ENCODE measurements at places on chromosomes 1 and 21.
A peak's percentile ranks its signal among the peaks of the same experiment; 100 is the strongest.

DNA sequence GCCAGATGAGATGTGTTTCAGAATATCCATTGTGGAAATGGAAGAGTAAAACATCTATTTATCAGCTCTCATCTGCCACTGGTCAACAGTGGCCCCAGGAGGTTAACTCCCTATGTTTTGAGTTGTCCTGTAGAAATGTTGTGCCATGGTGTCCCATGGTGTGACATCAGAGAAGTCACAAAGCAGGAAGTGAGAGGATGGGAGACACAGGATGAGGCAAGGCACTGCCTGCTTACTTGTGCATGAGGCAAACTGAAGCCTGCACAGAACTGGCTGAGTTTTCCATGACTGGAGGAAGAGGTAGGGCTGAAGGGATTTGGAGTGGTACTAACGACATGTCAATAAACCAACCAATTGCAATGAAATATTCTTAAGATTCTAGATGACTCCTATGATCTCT, 131.5 kb upstream of the ZNF644 start:
- peaks cover 2% of the 10 kb centered on the region for H3K27me3 ChIP-seq
- H3K4me3 ChIP-seq, result no peak overlapping the region
- no peaks in the 10 kb centered on the region for H3K4me1 ChIP-seq
- H3K36me3 ChIP-seq, result no peaks in the 10 kb centered on the region
- no peak for DNase-seq

- peak overlapping the region; percentile 24 for H3K27ac ChIP-seq
- H3K27me3 ChIP-seq, result peaks cover 84% of the 10 kb centered on the region
- H3K36me3 ChIP-seq, result peaks cover 1% of the 10 kb centered on the region
- H3K4me1 ChIP-seq, result peaks cover 17% of the 10 kb centered on the region
- DNase-seq, result no peak
- no peak overlapping the region for H3K4me3 ChIP-seq
Measured at GRCh38 chr1:180235502-180236239, 5.6 kb downstream of the LHX4 start.

GRCh38 chr1:228314658-228315483, 91.8 kb downstream of the TRIM11 start:
- H3K27me3 ChIP-seq, result no peaks in the 10 kb centered on the region
- no peak overlapping the region for H3K27ac ChIP-seq
- H3K36me3 ChIP-seq, result no peaks in the 10 kb centered on the region
- H3K4me3 ChIP-seq, result no peak overlapping the region
- no peak for DNase-seq
- H3K4me1 ChIP-seq, result no peaks in the 10 kb centered on the region

GRCh38 chr1:90370686-90371447, 346.2 kb downstream of the BARHL2 start:
- H3K27ac ChIP-seq, result no peak overlapping the region
- no peaks in the 10 kb centered on the region for H3K4me1 ChIP-seq
- H3K27me3 ChIP-seq, result peaks cover 4% of the 10 kb centered on the region
- no peak for DNase-seq
- H3K36me3 ChIP-seq, result no peaks in the 10 kb centered on the region

- no peak for DNase-seq
- no peaks in the 10 kb centered on the region for H3K36me3 ChIP-seq
- H3K4me1 ChIP-seq, result peaks cover 17% of the 10 kb centered on the region
- H3K27ac ChIP-seq, result no peak overlapping the region
- peaks cover 2% of the 10 kb centered on the region for H3K27me3 ChIP-seq
Measured at GRCh38 chr1:183223467-183223866, 37.4 kb downstream of the LAMC2 start.

- H3K27ac ChIP-seq, result no peak overlapping the region
- DNase-seq, result no peak
- peaks cover 12% of the 10 kb centered on the region for H3K36me3 ChIP-seq
- H3K4me1 ChIP-seq, result no peaks in the 10 kb centered on the region
- H3K4me3 ChIP-seq, result no peak overlapping the region
- H3K27me3 ChIP-seq, result peaks cover 21% of the 10 kb centered on the region
Measured at GRCh38 chr1:231519166-231519565, 9.3 kb upstream of the TSNAX start.

DNA sequence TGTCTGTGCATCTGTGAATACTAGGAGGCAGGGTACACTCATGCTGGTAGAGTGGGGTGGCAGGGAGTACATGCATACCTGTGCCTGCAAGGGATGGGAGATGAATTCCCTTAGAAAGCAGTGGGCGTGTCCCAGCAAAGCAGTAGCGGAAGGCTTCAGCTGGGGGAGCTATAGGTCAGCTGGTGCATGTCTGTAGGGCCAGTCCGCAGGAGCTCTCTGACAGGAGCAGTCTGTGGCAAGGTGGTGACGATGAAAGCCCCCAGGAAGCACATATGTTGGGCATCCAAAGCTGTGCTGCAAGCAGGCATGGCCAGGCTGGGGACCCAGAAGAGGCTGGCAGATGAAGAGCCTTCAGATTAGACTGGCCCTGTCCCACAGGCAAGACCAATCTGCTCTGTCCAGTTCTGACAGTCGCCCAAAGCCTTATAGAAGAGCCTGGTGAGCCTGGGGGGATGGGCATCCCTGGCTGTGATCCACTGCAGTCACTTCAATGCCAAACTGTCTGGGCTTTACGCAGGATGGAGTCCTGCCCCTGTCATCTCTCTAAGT, 1.8 kb upstream of the OR2M4 start:
- no peak overlapping the region for H3K27ac ChIP-seq
- DNase-seq, result no peak
- no peaks in the 10 kb centered on the region for H3K27me3 ChIP-seq

GRCh38 chr1:228340686-228341449, 65.8 kb downstream of the TRIM11 start:
- H3K4me1 ChIP-seq, result no peaks in the 10 kb centered on the region
- no peaks in the 10 kb centered on the region for H3K27me3 ChIP-seq
- H3K4me3 ChIP-seq, result no peak overlapping the region
- H3K36me3 ChIP-seq, result no peaks in the 10 kb centered on the region
- no peak overlapping the region for H3K27ac ChIP-seq
- no peak for DNase-seq

- DNase-seq, result no peak
- H3K36me3 ChIP-seq, result no peaks in the 10 kb centered on the region
- H3K4me3 ChIP-seq, result no peak overlapping the region
- H3K4me1 ChIP-seq, result no peaks in the 10 kb centered on the region
- H3K27me3 ChIP-seq, result no peaks in the 10 kb centered on the region
Measured at GRCh38 chr1:2916706-2917105, 104.6 kb upstream of the ACTRT2 start.

GRCh38 chr1:159946242-159947187, 1.1 kb upstream of the IGSF9 start:
- H3K4me3 ChIP-seq, result peak overlapping the region; percentile 11
- peaks cover 5% of the 10 kb centered on the region for H3K4me1 ChIP-seq
- H3K27me3 ChIP-seq, result peaks cover 61% of the 10 kb centered on the region
- no peak for DNase-seq
- H3K36me3 ChIP-seq, result no peaks in the 10 kb centered on the region

DNA sequence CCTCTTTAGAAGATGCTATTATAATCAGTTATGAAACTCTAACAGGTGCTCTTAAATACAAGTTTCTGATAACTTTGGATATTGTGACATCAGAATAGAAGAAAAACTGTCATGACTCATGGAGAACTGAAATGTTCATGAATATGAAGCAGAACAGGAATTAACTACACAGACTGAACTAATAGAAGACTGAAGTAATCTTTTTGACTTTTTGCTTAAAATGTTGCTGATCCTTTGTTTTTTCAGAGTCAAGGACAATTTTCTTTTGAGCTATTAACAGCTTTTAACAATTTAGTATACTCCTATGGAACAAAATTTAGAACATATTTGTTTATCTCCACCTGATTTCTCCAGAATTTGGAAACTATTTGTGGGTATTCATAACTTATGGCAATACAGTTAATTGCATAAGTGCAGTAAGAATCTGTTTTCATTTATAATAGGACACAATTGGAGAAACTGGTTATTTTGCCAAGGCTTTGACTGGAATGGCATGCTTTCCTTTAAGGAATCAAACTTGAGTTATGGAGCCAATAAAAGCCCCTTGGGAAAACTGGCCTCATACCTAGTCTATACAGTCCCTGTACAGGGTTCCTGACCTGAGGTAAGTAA, 18.7 kb upstream of the PLA2G5 start:
- no peak overlapping the region for H3K4me3 ChIP-seq
- no peaks in the 10 kb centered on the region for H3K36me3 ChIP-seq
- H3K4me1 ChIP-seq, result no peaks in the 10 kb centered on the region
- no peak for DNase-seq
- H3K27me3 ChIP-seq, result peaks cover 13% of the 10 kb centered on the region

GRCh38 chr1:9780554-9781110, 43.1 kb downstream of the CLSTN1 start:
- no peak overlapping the region for H3K27ac ChIP-seq
- DNase-seq, result no peak
- H3K27me3 ChIP-seq, result no peaks in the 10 kb centered on the region

GRCh38 chr1:224482619-224483018, 48.0 kb upstream of the WDR26 start:
- H3K27me3 ChIP-seq, result peaks cover 4% of the 10 kb centered on the region
- H3K4me1 ChIP-seq, result peaks cover 5% of the 10 kb centered on the region
- no peak for DNase-seq
- no peak overlapping the region for H3K4me3 ChIP-seq
- H3K27ac ChIP-seq, result no peak overlapping the region

- H3K27ac ChIP-seq, result no peak overlapping the region
- H3K4me3 ChIP-seq, result no peak overlapping the region
- no peaks in the 10 kb centered on the region for H3K36me3 ChIP-seq
- no peak for DNase-seq
- no peaks in the 10 kb centered on the region for H3K4me1 ChIP-seq
- H3K27me3 ChIP-seq, result peaks cover 8% of the 10 kb centered on the region
Measured at GRCh38 chr1:201636510-201636971, 97.6 kb downstream of the NAV1 start.

- H3K27ac ChIP-seq, result no peak overlapping the region
- H3K4me3 ChIP-seq, result no peak overlapping the region
- H3K36me3 ChIP-seq, result no peaks in the 10 kb centered on the region
Measured at GRCh38 chr1:205667909-205668643, 12.2 kb downstream of the SLC45A3 start.

DNA sequence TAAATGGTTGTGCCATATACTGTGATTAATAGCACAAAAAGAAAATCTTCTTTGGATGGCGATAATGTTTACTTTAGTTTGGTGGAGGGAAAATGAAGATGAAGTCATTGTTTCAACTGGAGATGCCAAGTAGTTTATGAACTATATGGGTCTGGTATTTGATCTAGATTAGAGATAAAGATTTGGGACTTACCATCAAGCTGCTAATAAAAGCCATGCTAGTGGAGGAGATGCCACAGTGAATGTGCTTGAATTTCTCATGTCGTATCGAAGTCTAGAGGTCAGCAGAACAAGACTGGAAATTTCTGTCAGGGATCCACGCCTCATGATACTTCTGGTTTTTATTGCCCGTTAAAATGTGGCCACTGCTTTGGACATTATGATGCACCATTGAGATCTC, 742.0 kb downstream of the NCAM2 start:
- no peaks in the 10 kb centered on the region for H3K36me3 ChIP-seq
- DNase-seq, result no peak
- no peaks in the 10 kb centered on the region for H3K27me3 ChIP-seq
- no peaks in the 10 kb centered on the region for H3K4me1 ChIP-seq
- no peak overlapping the region for H3K27ac ChIP-seq

- H3K4me1 ChIP-seq, result peaks cover 80% of the 10 kb centered on the region
- peak overlapping the region; percentile 99 for H3K4me3 ChIP-seq
- no peaks in the 10 kb centered on the region for H3K27me3 ChIP-seq
- no peak for DNase-seq
Measured at GRCh38 chr21:44918107-44918470, 2.6 kb downstream of the ITGB2 start.

- no peak overlapping the region for H3K27ac ChIP-seq
- H3K4me3 ChIP-seq, result no peak overlapping the region
- peaks cover 5% of the 10 kb centered on the region for H3K36me3 ChIP-seq
- no peak for DNase-seq
- H3K27me3 ChIP-seq, result no peaks in the 10 kb centered on the region
Measured at GRCh38 chr1:153799016-153799415, 23.8 kb downstream of the SLC27A3 start.

GRCh38 chr21:28387220-28387619, 605.5 kb downstream of the LTN1 start:
- no peaks in the 10 kb centered on the region for H3K36me3 ChIP-seq
- no peak for DNase-seq
- H3K27ac ChIP-seq, result no peak overlapping the region
- no peak overlapping the region for H3K4me3 ChIP-seq
- H3K4me1 ChIP-seq, result no peaks in the 10 kb centered on the region
- peaks cover 2% of the 10 kb centered on the region for H3K27me3 ChIP-seq

GRCh38 chr1:243482141-243483022, 226.5 kb downstream of the SDCCAG8 start:
- peak overlapping the region; percentile 65 for H3K4me3 ChIP-seq
- no peaks in the 10 kb centered on the region for H3K36me3 ChIP-seq
- peaks cover 7% of the 10 kb centered on the region for H3K27me3 ChIP-seq
- H3K4me1 ChIP-seq, result peaks cover 22% of the 10 kb centered on the region

GRCh38 chr1:11746092-11746491, 10.2 kb downstream of the AGTRAP start:
- H3K27me3 ChIP-seq, result no peaks in the 10 kb centered on the region
- peaks cover 35% of the 10 kb centered on the region for H3K4me1 ChIP-seq
- no peak overlapping the region for H3K4me3 ChIP-seq
- H3K36me3 ChIP-seq, result peaks cover 17% of the 10 kb centered on the region
- no peak overlapping the region for H3K27ac ChIP-seq
- no peak for DNase-seq

- H3K36me3 ChIP-seq, result no peaks in the 10 kb centered on the region
- no peak overlapping the region for H3K27ac ChIP-seq
- DNase-seq, result no peak
- H3K4me1 ChIP-seq, result no peaks in the 10 kb centered on the region
Measured at GRCh38 chr1:38724160-38725131, 135.1 kb downstream of the RRAGC start.

DNA sequence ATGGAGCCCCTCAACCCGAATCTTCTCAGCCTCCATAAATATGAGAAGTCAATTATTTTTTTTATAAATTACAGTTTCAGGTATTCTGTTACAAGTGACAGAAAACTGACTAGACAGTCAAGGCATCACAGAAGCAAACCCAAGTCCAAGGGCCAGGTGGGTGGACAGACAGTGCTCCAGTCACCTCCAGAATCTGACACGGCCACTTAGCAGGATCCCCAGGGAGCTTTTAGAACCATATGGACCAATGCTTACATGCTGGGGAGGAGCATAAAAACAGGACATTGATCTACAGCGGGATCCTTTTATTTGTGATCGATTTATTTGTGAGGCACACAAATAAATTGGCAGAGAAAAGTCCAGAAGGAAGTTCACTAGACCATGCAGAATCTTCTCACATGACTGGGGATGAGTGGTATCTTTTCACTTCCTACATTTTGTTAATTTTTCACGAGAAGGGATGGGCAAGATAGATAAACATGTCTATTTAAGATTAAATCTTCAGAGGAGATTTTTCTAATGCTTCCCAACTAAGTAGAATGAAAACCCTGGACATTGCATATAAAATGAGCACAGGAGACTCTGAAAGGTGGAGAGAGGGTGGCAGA, 15.0 kb downstream of the ZNF496 start:
- DNase-seq, result no peak
- H3K27ac ChIP-seq, result no peak overlapping the region
- H3K36me3 ChIP-seq, result peaks cover 4% of the 10 kb centered on the region
- H3K27me3 ChIP-seq, result no peaks in the 10 kb centered on the region

GRCh38 chr21:18499761-18500376, 96.3 kb upstream of the TMPRSS15 start:
- H3K4me1 ChIP-seq, result no peaks in the 10 kb centered on the region
- H3K36me3 ChIP-seq, result no peaks in the 10 kb centered on the region
- H3K27me3 ChIP-seq, result no peaks in the 10 kb centered on the region
- DNase-seq, result no peak
